ENCODE measurements at places on chromosomes 3 and 15.

DNA sequence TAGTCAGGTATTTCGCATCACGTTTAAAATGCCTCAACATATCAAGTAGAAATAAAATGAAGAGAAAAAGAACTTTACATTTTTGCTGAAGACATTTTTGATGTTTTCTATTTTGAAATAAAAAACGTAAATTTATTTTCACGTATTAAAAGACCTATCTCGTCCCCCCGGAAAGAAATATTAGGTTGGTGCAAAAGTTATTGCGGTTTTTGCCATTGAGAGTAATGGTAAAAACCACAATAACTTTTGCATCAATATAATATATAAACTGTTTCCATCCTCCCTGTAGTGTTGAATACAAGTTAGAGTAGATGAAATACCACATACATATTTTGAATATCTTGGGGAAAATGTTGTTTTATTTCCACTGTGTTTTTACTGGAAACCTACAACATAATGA lies 11.2 kb upstream of the ANO10 start:
- no peak for DNase-seq

- no peak for DNase-seq
Observed at GRCh38 chr15:30919877-30920550, 16.3 kb downstream of the FAN1 start.

DNA sequence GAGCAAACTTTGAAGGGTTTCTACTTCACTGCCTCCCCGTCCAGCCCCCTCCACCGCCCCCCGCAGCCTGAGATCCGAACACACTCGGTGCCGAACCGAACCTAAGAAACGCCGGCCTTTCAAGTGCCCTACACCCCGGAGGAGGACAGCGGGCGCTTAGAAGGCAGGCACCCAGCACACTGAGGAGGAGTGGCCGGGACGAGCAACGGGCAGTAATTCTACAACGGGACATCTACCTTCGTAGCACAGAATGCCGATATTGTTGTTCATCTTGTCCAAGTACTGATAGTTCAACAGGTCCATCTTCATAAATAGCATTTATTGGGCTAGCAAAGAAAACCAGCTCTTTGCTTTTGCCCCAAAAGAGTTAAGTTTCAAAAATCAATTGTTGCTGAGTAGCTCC lies 513 bp downstream of the VGLL4 start:
- no peak for DNase-seq

GRCh38 chr15:89555768-89556167 lies 19.5 kb upstream of the TICRR start:
- no peak for DNase-seq

- DNase-seq: no peak
Observed at GRCh38 chr3:122940628-122941086, 86.9 kb downstream of the SEMA5B start.

GRCh38 chr3:188788621-188789081 lies 383.1 kb upstream of the TPRG1 start:
- peak; percentile 34 for DNase-seq

DNA sequence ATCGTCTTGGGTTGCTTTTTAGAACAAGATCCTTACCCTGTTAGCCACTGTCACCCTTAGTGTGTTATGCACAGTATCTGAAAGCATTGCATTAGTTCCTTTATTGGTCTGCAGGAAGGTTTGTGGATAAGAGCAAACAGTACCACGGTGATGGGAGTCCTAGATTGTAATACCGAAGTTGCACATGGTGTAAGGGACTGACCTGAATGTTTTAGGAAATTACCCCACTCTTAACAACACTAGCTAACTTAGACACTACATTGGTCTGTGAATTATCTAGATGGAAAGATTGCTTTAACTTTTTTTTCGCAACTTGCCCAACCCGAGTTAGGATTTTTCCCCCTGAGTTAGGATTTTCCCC lies 1.3 kb downstream of the STT3B start:
- DNase-seq: no peak

DNA sequence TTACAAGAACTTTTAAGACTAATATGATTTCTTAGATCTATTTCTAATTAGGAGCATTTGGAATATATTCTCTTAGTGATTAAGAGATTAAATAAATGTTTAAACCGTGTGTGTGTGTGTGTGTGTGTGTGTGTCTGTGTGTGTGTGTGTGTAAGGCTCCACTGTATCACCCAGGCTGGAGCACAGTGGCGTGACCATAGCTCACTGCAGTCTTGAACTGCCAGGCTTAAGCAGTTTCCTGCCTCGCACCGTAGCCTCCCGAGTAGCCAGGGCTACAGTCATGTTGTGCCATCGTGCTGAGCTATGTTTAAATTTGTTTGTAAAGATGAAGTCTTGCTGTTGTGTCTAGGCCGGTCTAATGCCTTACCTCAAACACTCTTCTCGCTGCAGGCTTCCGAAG lies 109.4 kb downstream of the KLHL25 start:
- no peak for DNase-seq

DNA sequence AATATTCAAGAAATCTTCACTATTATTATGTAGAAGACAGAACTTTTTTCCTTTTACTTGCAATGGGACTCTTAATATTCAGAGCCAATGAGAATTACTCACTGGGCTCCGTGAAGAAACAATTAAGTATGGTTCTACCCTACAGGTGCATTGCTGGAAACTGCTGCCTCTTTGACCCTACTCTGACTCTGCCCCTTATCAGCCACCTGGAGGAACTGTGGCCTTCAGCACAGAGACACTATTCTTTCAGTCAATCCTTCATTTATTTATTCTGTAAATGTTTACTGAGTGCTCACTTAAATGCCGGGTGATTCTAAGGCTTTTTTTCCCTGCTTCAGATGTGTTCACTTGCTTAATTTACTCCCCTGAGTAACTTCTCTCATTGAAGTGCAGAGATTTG lies 163.2 kb downstream of the SYNPR start:
- no peak for DNase-seq

- DNase-seq: no peak
Observed at GRCh38 chr3:41881233-41881821, 80.6 kb downstream of the ULK4 start.

- DNase-seq: no peak
Observed at GRCh38 chr15:34886134-34886533, 83.4 kb downstream of the AQR start.

GRCh38 chr3:143529018-143529478 lies 319.2 kb downstream of the SLC9A9 start:
- DNase-seq: no peak

DNA sequence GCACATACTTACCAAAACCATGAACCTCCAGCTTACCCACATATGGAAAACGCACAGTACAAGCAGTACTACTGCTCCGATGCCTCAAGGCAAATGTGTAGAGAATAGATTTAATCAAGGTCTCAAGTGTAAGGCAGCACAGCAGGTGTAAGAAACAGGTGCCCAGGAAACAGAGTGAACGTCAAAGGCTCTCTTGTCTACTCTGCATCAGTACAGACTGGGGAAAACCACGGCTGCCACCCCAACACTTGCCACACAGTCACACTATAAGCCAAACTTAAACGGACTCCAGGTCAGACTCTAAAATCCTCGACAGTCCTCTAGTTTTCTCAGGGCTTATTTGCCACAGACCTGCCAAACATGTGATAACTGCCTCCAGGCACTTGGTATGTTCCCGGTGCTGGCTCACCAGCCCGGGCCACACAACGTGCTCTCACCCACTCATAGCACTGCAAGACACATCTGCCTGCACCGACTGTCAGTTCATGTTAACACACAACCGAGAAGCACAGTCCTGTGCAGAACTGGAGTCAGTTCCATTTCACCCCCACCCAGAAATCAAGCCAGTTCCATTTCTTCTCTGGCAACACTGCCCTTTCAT lies 30.6 kb downstream of the ABCC5 start:
- DNase-seq: no peak

DNA sequence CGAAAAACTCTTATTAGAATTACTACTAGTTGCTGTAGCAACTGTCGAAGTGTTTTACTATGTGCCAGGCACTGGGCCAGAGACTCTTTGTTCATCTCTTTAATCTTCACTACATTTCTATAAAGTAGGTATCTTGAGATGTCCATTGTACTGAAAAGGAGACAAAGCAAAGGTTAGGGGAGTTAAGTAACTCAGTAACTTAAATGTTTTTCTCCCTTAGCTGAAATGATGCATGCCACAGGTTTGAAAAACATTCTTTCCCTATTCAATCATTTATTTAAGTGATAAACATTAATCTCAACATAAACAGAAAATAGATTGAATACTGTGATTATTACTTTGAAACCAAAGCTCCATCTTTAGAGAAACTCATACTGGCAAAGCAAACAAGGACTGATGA lies 776.2 kb downstream of the FHIT start:
- no peak for DNase-seq

DNA sequence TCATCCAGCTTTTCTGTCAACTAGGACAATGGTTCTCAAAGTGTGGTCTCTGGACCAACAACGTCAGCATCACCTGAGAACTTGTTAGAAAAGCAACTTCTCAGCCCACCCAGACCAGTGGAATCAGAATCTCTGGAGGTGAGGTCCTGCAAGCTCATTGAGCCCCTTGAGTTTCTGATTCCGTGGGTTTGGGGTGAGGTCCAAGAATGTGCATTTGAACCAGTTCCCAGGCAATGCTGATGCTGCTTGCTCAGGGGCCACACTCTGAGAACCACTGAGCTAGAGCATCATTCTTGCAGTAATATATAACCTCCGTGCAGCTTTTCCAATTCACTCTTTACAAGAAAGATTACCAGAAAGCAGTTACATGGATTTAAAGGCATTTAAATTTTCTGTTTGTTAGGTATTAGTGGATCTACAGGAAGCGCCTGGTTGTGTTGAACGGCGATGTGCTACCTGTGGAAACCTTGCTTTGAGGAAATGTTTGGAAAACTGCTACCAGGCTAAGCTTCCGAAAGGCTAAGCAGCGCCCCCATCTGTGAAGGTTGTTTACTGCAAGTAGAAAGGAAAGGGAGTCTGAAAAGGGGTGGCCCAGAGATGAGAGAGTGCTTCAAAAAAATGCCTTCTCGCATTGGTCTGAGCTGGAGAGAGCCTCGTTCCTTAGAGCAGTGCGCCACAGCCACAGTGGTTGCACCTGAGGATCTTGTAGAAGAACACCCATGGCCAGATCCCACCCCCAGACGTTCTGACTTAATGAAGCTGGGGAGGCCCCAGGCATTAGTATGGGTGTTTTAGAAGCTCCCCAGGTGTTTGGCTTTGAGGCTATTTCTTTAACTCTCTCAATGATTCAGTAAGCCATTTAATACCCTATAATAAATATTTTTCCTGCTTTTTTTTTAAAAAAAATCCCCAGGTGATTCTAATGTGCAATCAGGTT lies 50.0 kb downstream of the RLBP1 start:
- DNase-seq: no peak

DNA sequence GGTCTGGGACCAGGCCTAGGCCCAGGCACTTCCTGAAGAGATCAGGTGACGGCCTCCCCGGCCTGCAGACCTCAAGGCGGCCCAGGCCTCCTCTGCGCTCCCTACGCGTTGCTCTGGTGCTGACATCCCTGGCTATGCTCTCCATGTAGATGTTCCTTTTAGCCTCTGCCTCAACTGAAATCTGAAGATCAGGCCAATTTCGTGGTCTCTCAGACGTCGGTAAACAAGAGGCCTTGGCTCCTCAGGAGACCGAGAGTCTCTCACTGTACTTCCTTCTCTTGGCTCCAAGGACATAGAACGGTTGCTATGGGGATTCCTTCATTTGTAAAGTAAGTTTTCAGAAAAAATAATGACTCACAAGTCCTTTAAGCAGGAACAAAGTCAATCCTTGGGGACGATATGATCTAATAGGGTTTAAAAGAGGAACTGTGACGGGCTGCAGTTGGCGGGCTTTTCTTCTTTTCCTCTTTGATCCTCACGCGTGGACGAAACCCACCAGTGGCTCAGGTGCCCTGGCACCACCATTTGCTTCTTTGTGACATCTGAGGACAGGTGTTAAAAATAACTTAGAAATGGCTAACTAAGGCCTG lies 55.6 kb upstream of the CGNL1 start:
- no peak for DNase-seq

GRCh38 chr3:146209371-146209770 lies 41.5 kb downstream of the PLSCR4 start:
- no peak for DNase-seq

- no peak for DNase-seq
Observed at GRCh38 chr3:102105193-102105592, 255.9 kb downstream of the NFKBIZ start.

DNA sequence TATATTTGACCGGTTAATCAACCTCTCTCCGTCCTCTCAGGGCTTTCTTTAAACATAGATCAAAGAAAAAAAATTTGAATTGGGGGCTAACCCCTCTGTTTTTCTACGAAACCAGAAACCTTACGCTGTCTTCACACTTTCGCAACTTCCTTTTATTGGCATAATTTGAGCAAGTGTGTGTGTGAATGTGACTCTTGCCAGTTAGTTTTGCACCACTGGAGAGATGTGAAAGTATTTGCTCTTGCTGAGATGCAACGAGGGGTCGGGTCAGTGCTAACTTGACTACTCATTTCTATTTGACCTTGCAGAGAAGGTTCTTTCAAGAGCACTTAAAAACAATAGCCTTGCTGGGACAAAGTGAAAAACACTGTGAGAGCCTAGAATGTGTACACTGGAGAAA lies 81.2 kb downstream of the FAM43A start:
- no peak for DNase-seq

GRCh38 chr3:146626403-146627122 lies 21.4 kb upstream of the PLSCR5 start:
- no peak for DNase-seq

DNA sequence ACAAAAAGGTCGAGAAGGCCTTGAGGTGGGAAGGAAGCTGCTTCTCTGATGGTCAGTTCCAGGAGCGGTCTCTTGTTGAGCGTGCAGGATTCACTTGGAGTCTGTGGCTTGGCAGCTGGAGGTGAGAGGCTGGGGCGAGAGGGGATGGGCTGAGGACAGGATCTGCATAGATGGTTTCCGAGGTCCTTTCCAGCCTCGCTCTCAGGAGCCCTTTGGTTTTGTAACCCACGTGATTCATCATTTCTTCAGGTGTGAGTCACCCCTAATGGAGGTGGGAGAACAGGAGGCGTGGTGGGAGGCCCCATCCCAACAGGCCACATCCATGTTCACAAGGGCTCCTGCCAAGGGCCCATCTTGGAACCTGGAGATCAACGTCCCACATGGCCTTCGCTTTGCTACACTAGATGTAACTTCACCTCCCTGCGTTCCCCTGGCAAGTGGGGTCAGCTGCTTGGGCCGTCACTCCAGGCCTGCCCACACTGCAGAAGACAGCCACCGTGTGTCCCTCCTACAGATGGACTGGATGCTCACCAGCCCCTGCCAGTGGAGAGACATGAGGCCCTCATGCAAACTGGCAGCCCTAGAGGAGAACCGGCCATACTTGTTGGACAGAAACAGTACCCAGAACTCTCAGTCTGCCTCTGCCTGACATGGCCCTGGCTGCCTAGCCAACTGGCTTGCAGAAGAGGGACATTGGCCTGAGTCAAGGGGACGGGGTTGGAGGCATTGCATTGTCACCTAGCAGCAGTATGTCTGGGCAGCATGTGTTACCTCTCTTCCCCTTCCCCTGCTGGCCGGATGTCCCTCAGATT lies 1.6 kb upstream of the PCSK6 start:
- no peak for DNase-seq

- DNase-seq: no peak
Observed at GRCh38 chr3:13016083-13016720, 57.0 kb downstream of the IQSEC1 start.

DNA sequence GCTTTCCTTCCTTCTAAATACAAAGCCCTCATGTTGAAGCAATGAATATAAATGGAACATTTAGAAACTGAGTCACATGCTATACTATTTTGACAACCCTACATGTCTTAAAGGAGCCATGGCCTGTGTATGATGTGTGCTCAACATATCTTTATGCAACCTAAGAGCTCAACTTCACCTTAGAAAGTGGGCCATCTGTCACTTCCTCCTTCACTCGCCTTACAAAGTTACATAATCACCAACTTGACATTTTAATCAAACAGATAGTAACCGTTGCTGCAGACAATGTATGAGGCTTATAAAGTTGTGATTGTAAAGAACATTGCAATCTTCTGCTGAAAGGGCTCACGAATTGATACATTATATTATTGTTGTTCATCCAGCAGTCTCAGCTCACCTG lies 163.6 kb downstream of the SERPINI1 start:
- no peak for DNase-seq
